ENCODE measurements at places on chromosomes 12 and 14. TPM values are rescaled to one million over a fixed set of nuclear protein-coding genes. Genes with fewer than 3 reads are reported as not detected.

Gene PLA2G1B
- total RNA-seq: 1.3 TPM

Gene PMCH
- not detected for total RNA-seq

Gene RTN1
- total RNA-seq: 0.54 TPM

Gene CCDC38
- total RNA-seq: under 0.01 TPM

Gene ANHX
- total RNA-seq: not detected
